Mesothelial cell of epicardium (in vitro differentiated cells): ENCODE measurements at places on chromosomes 13 and 19. TPM values are rescaled to one million over a fixed set of nuclear protein-coding genes. Genes with fewer than 3 reads are reported as not detected.
A peak's percentile ranks its signal among the peaks of the same experiment; 100 is the strongest.

The DOCK9 gene
- 21.0 to 26.6 TPM (median 22.8 TPM) in 3 replicates for total RNA-seq

The LILRA2 gene
- not detected in 3 replicates for total RNA-seq

The PLVAP gene
- 0.93 to 1.1 TPM (median 0.94 TPM) in 3 replicates for total RNA-seq

The GNG7 gene
- 8.2 to 8.8 TPM (median 8.5 TPM) in 3 replicates for total RNA-seq

The BTBD2 gene
- total RNA-seq = 112 to 118 TPM (median 114 TPM) in 3 replicates

The CYP4F8 gene
- not detected in 3 replicates for total RNA-seq

The ZNF329 gene
- total RNA-seq = 13.6 to 15.0 TPM (median 14.6 TPM) in 3 replicates

The C19orf81 gene
- 3.0 to 5.0 TPM (median 3.5 TPM) in 3 replicates for total RNA-seq

The VSTM2B gene
- total RNA-seq = not detected in 3 replicates

The SIGLEC12 gene
- total RNA-seq = not detected in 3 replicates

The FCAR gene
- total RNA-seq = not detected in 3 replicates

The DCLK1 gene
- 21.7 to 23.1 TPM (median 22.6 TPM) in 3 replicates for total RNA-seq

GRCh38 chr19:7004313-7004931, 16.8 kb downstream of the MBD3L2B start:
- DNase-seq = no peak

GRCh38 chr19:13398182-13398581, 108.1 kb downstream of the CACNA1A start:
- no peak for DNase-seq

DNA sequence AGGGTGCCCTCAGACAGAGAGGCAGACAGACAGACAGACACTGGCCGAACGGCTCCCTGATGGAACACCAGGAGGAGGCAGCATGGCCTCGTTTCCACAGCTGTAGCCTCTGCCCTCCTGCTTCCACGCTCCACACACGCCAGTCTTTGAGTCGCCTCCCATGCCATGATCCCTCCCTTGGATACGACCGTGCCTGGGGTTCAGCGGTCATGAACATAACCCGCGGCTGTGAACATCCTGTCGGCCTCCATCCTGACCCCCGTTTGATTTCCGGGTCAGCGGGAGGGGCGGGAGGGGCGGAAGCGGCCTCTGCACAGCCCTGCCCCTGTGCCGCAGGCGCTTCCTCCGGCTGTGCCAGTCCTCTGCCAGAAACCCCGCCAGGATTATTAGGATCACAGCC, 23.4 kb downstream of the GP6 start:
- no peak for DNase-seq

DNA sequence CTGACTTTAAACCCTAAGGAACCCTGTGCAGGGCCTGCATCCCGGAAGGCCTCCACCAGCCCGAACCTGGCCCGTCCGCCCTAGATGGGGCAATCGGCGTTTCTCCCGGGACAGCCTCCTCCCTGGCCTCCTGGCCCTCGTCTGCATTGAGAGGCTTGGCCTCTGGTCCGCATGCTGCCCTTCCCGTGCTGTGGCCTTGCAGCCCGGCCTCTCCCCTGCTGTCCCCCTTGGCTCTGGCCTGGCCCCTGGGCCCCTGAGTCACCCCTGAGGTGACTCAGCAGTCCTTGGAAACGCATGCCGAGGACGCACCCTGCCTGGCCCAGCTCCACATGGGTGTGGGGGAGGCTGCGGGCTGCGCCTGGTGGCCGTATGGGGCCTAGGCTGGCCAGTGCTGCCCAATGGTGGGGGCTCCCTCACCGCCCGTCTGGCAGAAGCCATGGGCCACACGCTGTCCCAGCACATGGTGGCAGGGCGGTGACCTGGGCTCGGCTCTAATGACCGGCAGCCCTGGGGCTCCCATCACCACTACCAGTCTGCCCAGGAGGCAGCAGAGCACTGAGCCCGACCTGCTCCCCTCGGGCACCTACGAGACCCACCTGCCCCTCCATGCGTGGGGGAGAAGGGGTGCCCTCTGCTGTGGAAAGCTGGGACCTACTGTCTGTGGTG, 25.7 kb downstream of the SH3GL1 start:
- DNase-seq = no peak

DNA sequence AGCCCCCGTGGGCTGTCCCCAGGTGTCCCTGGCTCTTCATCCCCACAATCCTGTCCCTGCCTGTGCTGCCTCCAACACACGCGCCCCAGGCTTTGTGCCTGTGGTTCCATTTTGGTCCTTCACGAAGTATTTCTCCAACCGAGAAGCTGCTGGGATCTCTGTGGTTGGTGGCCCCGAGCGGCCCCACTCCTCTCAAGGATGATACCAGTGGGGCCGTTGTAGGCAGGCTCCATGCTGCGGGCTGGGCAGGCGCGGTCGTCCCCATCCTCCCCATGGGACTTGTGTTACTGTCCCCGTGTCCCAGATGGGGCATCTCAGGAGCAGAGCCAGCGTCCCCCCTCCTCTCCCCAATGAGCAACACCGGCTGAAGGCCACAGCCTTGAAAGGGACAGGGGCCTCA, 3.7 kb upstream of the ZNF554 start:
- no peak for DNase-seq

DNA sequence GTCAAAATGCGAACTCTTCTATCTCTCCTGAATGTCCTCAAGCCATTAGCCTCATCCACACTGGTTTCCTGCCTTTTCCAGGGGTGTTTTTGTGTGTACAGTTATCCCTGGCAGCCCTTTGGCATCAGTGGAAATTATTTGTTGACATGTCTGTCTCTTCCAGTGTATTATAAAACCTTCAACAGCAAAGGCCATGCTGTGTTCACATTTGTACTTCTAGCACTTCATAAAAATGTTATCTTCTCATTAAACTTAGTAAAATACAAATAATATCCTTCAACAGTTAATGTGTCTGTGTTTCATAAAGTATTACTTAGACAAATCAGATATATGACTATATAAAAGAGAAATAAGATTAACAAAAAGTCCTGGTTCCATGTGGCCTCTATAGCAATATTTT, 359.5 kb upstream of the ARGLU1 start:
- DNase-seq = no peak

DNA sequence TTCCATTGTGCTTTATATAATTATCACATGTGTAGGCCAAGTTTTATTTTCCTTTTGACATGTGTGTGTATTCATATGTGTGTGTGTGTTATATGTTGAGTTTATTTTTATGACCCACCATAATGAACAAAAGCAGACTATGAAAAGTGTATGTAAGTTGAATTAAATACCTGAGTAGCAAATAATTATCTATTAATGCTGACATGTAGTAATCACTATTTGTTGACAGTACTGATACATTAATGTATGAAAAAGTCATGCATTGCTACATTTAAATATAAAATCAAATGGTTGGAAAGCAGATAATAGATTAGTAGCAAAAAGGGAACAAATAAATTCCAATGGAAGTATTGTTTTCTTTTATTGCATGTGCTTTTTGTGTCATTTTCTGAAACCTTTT, 1948.5 kb upstream of the PCDH20 start:
- no peak for DNase-seq

DNA sequence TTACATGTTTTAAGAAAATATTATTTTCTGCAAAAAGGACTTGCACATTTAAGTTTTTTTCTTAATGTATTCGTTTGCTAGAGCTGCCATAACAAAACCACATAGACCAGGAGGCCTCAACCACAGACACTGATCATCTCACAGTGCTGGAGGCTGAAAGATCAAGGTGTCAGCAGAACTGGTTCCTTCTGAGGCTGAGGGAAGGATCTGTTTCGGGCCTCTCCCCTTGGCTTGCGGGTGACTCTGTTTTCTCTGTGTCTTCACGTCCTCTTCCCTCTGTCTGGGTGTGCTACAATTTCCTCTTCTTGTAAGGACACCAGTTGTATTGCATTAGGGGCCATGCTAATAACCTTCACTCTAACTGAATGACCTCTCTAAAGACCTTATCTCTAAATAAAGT, 364.2 kb downstream of the IRS2 start:
- DNase-seq = no peak

- peak; percentile 63 for DNase-seq
These were observed 40.9 kb downstream of the C13orf42 start for GRCh38 chr13:51070005-51070649.

- no peak for DNase-seq
These were observed 12.7 kb downstream of the NPAS1 start for GRCh38 chr19:47032171-47032811.

DNA sequence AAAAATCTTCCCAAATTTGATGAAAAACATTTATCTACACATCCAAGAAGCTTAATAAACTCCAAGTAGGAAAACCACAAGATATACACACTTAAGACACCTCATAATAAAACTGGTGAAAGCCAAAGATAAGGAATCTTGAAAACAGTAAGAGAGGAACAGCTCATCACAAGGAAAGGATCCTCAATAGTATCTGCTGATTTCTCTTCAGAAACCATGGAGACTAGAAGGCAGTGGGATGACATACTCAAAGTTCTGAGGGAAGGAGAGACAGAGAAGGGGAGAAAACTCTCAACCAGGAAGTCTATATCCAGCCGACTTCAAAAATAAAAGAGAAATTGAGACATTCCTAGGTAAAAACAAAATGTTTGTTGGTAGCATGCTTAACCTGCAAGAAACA, 45.7 kb downstream of the LNX2 start:
- DNase-seq = no peak

GRCh38 chr19:13507053-13507611, 853 bp upstream of the CACNA1A start:
- no peak for DNase-seq

DNA sequence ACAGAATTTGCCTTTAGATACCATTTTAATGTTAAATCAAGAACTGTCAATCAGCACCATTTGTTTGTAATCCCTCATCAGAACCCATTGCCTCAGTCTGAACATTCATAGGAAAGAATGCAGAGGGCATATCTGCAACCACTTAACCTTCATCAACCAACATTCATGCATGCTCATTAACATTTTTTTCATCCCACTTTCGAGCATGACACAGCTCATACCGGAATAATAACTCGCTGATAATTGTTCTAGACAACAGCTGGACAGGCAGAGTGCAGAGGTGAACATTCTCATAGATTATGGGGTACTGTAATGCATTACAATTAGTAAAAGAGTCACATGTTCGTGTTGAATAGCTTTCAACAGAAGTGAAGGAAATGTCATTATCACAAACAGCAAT, 216.8 kb downstream of the DIAPH3 start:
- DNase-seq = no peak

DNA sequence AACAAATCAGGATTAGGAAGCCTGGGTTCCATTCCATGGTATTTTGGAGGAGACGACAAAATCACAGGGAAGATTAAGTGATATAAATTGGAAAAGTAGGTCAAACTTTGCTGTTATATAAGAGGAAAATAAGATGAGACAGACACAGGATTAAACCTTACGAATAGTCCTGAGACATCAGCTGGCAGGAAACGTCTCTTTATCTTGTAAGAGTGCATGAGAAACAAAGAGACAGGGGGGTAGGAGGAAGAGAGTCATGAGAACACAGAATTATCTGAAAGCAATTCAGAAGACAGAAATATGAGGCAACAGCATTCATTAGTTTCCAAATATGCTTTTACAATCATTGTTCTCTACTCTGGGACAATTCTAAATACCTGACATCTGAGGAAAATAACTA, 310.6 kb upstream of the MIR17HG start:
- no peak for DNase-seq

DNA sequence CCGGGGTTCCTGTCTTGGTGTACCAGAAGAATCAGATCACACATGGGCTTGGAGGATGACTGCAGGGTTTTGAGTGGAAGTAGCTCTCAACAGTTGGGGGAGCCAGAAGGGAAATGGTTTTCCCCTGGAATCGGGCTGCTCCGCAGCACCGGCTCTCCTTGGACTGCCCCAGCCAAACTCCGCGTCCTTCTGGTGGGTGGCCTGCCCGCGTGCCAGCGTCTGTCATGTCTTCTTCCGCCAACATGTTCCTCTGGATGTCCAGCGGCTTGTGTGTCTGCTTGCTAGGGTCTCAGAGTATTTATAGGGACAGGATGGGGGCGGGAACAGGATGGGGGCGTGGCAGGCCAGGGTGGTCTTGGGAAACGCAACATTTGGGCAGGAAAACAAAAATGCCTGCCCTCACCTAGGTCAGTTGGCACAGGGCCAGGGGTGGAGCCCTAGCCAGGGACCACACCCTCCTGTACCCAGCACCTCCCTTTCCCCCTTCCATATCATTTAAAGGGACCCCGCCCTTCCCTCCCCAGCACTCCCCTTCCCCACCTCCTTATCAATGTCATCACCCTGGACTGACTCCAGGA, 1.3 kb upstream of the ZNF30 start:
- DNase-seq = no peak

DNA sequence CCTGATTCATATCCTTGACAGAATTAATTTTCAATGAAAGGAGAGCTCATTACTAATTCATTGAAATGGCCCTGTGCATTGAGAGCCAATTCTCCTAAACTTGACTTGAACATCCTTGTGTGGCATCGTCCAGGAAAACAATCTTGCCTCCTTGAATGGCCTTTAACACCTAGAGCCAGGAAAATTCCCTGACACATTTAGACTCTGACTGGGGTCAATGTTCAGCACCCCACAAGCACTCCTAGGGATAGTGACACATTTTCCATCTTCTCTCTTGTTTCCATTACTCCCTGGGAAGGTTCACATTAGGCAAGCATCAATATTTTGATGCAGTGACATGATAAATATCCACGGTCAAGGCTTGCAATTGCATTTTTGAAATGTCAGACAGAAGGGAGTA, 218.9 kb downstream of the LACC1 start:
- DNase-seq = no peak

DNA sequence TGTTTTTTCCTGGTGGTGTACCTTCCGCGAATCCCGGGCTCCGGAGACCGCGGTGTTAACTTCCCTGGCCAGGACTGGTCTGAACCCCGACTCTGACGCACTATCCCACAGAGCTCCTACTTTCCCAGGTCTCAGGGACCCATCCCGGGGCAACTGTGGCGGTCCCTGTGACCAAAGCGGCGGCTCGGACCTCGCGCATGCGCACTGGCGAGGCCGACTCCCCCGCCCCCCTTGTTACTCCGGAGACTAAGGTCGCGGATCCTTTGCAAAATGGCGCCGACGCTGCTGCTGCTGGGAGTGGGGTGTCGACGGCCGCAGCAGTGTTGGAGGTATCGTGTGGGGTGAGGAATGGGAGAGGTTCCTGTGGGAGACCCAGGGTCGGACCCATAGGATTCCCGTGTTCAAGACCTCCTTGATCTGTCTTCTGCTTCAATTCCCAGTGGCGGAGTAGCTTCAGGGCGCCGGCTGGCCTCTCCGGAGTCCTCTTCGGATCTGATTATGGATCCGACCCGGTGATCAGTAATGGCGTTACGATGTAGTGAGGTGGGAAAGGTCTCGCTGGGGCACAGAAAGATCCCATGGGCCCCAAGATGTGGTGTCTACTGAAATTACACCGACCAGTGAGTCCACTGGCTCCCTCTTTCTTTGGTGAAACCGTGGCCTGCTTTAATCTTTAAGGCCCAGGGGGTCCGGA, 66.6 kb upstream of the ZNF527 start:
- no peak for DNase-seq

DNA sequence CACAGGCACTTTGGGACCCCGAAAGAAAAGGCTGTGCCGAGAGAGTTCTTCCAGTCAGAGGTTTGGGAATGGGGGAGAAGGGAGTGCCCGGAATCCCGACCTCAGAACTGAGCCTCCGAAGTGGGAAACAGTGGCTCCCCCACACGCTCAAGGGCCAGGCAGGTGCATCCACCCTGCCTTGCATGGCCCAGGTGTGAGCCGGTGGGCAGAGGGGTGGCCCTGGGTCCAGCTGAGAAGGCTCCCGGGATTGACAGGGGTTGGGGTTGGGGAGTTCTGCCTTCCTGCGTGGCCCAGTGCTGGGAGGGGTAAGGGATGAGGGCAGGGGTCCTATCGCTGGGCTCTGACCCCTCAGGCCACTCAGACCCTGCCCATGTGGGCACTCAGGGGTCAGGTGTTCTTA, 163.5 kb upstream of the TUBA3C start:
- DNase-seq = no peak

GRCh38 chr19:56350416-56351045, 35.9 kb upstream of the ZSCAN5A start:
- no peak for DNase-seq

GRCh38 chr19:33261511-33262189, 36.0 kb upstream of the SLC7A10 start:
- no peak for DNase-seq
